ENCODE measurements at places on chromosomes 12 and 14.

GRCh38 chr12:43805149-43805859 lies 813 bp downstream of the TWF1 start:
- H3K4me1 ChIP-seq, result no peaks in the 10 kb centered on the region
- H3K4me3 ChIP-seq, result peak overlapping the region; percentile 93
- peak overlapping the region; percentile 97 for H3K27ac ChIP-seq
- DNase-seq, result peak; percentile 48

GRCh38 chr14:36442824-36443241 lies 77.2 kb downstream of the NKX2-1 start:
- H3K4me3 ChIP-seq, result no peak overlapping the region
- no peak overlapping the region for H3K27ac ChIP-seq
- H3K27me3 ChIP-seq, result no peaks in the 10 kb centered on the region

GRCh38 chr12:53770281-53770680 lies 18.5 kb upstream of the CISTR start:
- peaks cover 8% of the 10 kb centered on the region for H3K27me3 ChIP-seq
- H3K36me3 ChIP-seq, result no peaks in the 10 kb centered on the region
- H3K4me3 ChIP-seq, result no peak overlapping the region

- peaks cover 1% of the 10 kb centered on the region for H3K4me1 ChIP-seq
- H3K36me3 ChIP-seq, result peaks cover 9% of the 10 kb centered on the region
- DNase-seq, result no peak
These were observed 5.8 kb downstream of the CACNB3 start for GRCh38 chr12:48824112-48824511.

DNA sequence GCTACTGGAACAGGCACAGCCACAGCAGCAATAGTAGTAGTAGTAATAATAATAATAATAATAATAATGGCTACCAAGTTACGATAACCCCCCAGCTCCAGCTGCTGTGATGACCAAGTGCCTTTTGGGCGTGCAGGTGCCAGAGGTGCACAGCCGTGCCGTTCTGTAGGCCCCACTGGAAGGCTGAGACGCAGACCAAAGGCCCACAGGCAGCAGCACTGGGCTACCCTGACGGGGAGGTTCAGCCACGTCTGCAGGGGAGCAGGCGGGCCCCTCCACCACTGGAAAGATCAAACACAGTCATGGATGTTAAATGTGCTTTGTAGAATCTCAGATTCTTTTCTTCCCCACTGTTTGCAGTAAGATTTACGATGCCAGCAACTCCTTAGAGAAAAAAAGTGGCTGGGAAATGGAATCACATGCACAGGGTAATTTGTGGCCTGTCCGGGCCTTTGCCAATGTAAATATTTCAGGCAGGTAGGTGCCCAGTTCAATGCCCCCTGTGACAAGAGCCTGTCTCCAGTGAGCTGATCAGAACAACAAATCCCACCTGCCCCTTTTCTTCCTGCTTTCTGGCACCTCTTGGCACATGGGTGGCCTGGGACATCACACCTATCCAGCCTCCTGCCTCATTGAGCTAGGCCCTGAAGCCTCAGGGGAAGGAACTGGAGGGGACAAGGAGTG lies 32.6 kb downstream of the CCDC85C start:
- DNase-seq, result no peak
- no peaks in the 10 kb centered on the region for H3K4me1 ChIP-seq
- H3K4me3 ChIP-seq, result no peak overlapping the region
- no peak overlapping the region for H3K27ac ChIP-seq
- no peaks in the 10 kb centered on the region for H3K36me3 ChIP-seq
- H3K27me3 ChIP-seq, result no peaks in the 10 kb centered on the region

DNA sequence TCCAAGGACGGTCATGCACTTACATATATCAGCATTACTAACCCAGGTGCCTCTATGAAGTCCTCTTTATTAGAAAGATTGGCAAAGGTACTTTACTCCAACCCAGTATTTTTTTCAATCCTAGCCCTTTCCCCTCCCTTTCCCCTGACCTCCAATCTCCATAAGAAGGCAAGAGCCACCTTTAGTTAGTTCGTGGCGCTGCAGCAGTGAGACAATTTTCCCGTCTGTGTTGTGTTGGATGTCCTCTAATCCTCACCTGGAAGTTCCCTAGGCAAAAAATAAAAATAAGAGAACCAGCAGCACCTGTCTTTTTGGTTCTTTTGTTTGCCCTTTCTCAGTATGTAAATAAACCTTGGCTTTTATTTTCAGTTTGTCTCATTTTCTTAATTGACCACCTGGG lies 439.6 kb upstream of the LRFN5 start:
- H3K27ac ChIP-seq, result no peak overlapping the region
- H3K36me3 ChIP-seq, result no peaks in the 10 kb centered on the region
- DNase-seq, result no peak
- H3K4me3 ChIP-seq, result no peak overlapping the region
- no peaks in the 10 kb centered on the region for H3K27me3 ChIP-seq

DNA sequence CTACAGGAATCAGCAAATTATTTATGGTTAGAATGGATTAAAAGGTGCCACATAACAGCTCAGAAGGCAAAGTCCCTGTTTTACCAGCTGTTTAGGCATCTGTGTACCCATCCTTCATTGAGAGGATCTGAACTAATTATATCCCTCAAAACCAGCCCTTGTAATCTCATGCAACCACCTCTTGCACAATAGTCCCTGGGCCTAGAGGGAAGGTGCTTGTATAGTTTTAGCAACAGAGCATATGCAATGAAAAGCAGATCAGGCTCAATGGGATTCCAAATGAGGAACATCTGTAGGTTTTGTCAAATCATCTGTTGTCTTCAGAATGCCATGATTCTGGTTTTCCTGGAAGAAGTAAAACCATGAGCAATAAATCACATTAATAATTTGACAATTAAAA lies 26.0 kb upstream of the GLIPR1L2 start:
- H3K27ac ChIP-seq, result no peak overlapping the region
- H3K36me3 ChIP-seq, result no peaks in the 10 kb centered on the region
- H3K4me3 ChIP-seq, result no peak overlapping the region
- no peaks in the 10 kb centered on the region for H3K27me3 ChIP-seq

- no peak overlapping the region for H3K27ac ChIP-seq
- no peak overlapping the region for H3K4me3 ChIP-seq
- no peaks in the 10 kb centered on the region for H3K36me3 ChIP-seq
- no peak for DNase-seq
- no peaks in the 10 kb centered on the region for H3K4me1 ChIP-seq
- H3K27me3 ChIP-seq, result no peaks in the 10 kb centered on the region
These were observed 122.7 kb upstream of the SLCO1C1 start for GRCh38 chr12:20572451-20572850.

DNA sequence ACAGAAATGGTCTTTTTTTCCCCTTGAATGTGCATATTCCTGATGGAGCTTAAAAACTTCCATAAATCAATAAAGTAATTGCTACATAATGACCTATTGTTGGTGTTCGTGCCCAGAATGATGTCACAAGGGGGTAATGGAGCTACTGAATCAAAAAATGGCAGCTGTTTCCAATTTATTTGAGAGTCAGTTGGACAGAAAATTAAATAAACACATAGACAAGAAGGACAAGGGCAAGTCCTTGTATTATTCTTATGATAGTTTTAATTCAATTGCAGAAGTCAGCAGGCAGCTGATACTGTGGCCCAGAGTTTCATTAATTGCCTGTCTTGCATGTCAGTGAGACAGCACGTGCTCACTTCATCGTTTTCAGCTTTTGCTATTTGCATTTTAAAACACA lies 473.5 kb downstream of the ETNK1 start:
- H3K27ac ChIP-seq, result no peak overlapping the region
- no peaks in the 10 kb centered on the region for H3K36me3 ChIP-seq

DNA sequence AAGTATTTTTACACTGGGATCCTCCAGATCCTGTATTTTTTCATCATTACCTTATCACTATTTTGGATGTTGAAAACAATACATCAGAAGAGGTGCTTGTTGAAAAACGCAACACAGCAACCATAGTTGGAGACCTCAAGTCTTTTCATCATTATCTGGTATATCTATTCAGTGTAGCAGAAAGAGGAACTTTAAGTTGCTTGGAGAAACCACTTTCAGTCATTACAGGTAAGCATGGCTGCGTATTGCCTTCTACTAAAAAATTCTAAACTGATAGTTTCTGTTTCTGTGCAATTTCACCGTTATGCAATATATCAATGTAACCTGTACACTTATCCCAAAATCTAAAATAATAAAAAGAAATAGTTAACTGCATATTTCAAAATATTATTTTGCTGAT lies 32.2 kb upstream of the PTPRQ start:
- no peaks in the 10 kb centered on the region for H3K27me3 ChIP-seq
- no peaks in the 10 kb centered on the region for H3K36me3 ChIP-seq
- DNase-seq, result no peak
- H3K27ac ChIP-seq, result no peak overlapping the region
- H3K4me1 ChIP-seq, result no peaks in the 10 kb centered on the region

DNA sequence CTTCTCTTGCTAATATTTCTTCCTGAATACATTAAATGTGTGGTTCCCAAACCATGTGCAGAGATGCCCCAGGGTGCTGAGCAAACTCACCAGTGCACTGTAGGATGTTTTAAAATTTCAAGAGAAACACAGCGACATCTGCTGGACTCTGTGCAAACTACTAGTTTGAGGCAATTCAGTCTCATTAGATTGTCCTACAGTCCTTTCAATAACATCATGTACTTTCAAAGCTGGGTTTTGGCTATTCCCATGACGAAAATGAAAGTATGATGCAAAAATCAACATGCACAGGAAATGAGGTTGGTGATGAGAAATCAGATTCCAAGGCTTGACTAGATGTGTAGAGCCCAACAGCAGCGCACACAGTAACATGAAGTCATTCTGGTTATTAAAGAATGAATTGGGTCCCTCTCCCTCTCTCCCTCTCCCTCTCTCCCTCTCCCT lies 66.3 kb downstream of the CLIP1 start:
- H3K27me3 ChIP-seq, result no peaks in the 10 kb centered on the region
- peaks cover 4% of the 10 kb centered on the region for H3K4me1 ChIP-seq
- peaks cover 41% of the 10 kb centered on the region for H3K36me3 ChIP-seq
- peak; percentile 73 for DNase-seq
- no peak overlapping the region for H3K4me3 ChIP-seq
- H3K27ac ChIP-seq, result no peak overlapping the region

GRCh38 chr12:94561943-94562411 lies 88.4 kb downstream of the TMCC3 start:
- DNase-seq, result no peak
- H3K27me3 ChIP-seq, result no peaks in the 10 kb centered on the region
- no peaks in the 10 kb centered on the region for H3K36me3 ChIP-seq
- H3K4me3 ChIP-seq, result no peak overlapping the region

All from natural killer cell (primary cell).